ENCODE measurements at places on chromosomes 4 and X.

GRCh38 chrX:13499736-13500135, 69.7 kb upstream of the EGFL6 start:
- DNase-seq: no peak

- no peak for DNase-seq
These were observed 8.2 kb upstream of the IQCM start for GRCh38 chr4:149823769-149824221.

- peak; percentile 93 for DNase-seq
These were observed 129.1 kb downstream of the CBR4 start for GRCh38 chr4:168880811-168881595.

- no peak for DNase-seq
These were observed 44.0 kb upstream of the SCD5 start for GRCh38 chr4:82842593-82842992.

DNA sequence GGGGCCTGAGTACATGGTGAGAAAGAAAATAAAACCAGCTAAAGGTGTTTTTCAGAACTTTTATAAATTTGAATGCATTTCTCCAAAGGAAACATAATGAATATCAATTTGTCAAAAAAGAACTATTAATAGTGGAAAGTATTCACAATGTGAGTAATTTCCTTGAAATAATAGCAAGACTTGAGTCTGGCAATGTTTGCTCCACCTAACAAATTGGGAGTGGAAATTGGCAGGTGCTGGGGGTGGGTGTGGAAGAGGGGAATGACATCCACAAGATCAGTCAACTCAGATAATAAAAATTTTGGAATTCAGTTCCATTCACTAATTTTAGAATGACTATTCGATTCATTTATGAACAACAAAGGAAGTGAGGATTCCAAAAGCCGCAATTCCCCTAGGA, 884.8 kb upstream of the SLIT2 start:
- DNase-seq: no peak

GRCh38 chrX:129577473-129577872, 37.4 kb downstream of the OCRL start:
- DNase-seq: no peak

DNA sequence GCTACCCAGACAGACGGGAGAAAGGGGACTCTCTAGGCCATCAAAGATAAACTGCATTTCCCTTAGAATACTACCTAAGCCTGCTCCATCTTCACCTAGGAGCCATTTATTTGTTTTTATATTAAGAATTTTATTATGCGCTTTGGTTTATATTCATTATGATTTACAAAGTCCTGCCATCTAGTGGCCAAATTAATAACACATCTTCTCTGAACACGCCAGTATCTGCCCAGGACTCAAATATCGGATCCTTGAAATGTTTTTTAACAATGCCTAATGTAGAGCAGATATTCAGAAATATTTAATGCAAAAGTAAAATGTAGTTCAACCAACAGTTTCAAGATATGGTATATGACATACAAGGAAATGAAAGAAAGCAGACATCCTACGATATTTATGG, 20.8 kb upstream of the PRPS2 start:
- peak; percentile 24 for DNase-seq

DNA sequence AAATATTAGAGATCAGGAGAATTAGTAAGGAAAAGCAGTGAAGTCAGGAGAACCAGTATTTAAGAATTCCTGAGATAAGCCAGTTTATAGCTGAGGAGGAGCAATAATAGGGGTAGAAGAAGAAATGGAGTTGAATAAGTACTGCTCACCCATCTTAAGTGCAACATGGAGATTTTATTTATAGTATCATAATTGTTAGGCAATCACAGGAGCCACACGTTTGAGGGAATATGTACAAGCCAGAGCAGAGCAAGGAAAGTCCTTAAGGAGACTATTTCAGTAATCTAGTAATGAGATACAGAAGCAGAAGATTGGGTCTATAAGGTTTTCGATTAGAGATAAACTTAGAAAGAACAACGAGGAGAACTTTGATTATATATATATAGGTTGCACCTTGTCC, 145.0 kb downstream of the KDM6A start:
- no peak for DNase-seq

DNA sequence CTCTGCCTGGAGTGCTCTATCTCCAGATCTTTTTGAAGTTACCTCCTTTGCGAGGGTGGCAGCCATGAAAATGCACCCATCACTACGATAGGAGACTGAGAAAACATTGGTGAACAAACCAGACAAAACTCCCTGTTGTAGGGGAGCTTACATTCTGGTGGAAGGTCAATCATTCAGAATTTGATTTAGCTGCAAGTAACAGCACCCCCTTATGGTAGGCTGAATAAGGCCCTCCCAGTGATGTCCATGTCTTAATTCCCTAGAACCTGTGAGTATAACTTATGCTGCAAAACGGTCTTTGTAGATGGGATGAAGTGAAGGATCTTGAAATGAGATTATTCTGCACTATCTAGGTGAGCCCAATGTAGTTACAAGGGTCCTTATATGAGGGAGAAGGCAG, 5.6 kb upstream of the TEC start:
- peak; percentile 53 for DNase-seq

DNA sequence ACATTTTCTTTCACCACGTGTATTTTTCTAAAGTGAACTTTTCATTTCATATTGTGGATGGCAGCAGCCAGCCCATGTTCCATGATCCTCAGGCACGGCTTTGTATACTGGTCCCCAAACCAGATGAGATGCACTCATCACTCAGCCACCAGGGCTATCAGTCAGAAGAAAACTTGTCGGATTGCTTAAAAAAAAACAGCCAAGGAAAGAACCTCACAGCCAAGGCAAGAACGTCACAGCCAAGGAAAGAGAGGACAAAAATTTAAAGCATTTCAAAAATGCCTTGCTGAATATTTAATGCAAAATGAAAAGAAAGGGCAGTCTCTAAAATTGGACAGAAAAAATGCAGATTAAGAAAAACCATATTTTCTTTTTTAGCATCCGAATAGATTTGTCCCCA, 333.3 kb downstream of the PDGFC start:
- DNase-seq: no peak

GRCh38 chr4:181234951-181235680, 1008.1 kb upstream of the TENM3 start:
- no peak for DNase-seq

GRCh38 chr4:58936436-58936835, 1826.3 kb upstream of the IGFBP7 start:
- no peak for DNase-seq

GRCh38 chr4:147826288-147826646, 94.4 kb downstream of the ARHGAP10 start:
- DNase-seq: no peak

- DNase-seq: peak; percentile 28
These were observed 17.3 kb downstream of the CTPS2 start for GRCh38 chrX:16695079-16695676.
